ENCODE measurements at places on chromosomes 2 and 18.
A peak's percentile ranks its signal among the peaks of the same experiment; 100 is the strongest.

DNA sequence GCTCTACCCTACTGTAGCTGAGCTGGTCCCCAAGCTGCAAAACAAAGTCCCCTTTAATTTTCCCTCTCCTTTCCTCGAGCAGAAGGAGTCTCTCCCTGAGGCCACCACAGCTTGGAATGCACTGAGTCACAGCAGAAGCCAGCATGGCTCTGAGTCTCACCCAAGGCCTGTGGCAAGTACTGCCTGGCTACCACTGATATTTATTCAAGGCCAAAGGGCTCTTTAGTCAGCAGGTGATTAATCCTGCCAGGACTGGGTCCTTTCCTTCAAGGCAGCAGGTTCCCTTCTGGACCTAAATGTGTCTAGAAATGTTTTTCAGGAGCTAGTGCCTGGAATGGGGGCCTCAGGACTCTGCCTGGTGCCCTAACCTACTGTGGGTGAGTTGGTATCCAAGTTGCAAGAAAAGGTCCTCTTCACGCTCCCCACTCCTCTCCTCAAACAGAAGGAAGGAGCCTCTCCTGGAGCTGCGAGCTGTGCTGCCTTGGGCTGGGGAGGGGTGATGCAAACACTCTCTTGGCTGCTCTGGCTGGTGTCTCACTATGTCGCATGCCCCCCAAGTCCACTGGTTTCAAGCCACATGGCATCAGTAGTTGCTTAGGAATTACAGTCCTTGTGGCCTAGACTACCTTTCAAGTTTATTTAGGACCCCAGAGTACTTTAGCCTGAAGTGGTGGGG is 53.4 kb downstream of the CD28 start:
- DNase-seq: peak; percentile 95

- no peak for DNase-seq
These were observed 415.0 kb upstream of the NRP2 start for GRCh38 chr2:205267323-205267722.

DNA sequence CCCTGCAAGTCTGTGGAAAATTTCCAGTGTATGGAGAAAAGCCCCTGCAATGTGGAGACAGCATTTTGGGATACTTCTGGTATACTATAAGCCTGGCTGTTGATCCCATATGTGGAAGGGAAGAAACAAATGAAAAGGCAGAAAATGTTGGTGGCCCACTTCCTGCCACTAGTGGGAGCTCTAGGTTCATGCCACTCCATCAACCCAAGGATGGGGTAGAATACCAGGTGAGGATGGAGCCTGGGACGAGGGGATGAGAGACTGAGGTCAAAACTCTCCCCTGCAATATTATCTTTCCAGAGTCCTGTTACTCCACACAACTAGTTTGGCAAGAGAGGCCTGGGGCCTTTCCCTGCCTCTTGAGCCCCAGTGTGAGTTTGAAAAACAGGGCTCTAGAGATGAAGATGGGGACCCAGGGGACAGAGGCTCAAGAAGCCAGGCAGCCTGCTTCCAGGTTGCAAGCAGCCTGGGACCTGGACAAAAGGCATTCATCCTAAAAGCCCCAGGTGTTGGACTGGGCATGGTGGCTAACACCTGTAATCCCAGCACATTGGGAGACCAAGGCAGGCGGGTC is 31.9 kb downstream of the BMP10 start:
- DNase-seq: peak; percentile 9

- peak; percentile 51 for DNase-seq
These were observed 1.0 kb downstream of the AGAP1 start for GRCh38 chr2:235494716-235495372.

DNA sequence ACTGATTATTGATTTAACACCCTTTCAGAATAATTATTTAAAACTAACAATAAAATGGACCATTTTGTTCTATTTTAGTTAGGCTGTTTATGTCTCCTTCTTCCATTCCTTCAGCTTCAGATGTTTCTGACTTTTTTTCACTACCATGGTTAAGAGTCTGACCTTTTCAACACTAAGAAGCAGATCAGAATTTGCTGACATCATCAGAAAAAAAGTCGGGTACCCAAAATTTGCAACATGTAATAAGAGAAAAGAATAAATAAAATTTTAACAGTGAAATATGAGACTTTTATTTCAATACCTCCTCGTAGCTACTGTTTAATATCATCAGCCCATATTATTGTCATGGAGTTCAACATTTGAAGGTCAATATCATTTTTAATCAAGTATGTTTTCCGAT is 1158.3 kb downstream of the RPIA start:
- DNase-seq: no peak

GRCh38 chr18:45879681-45880655 is 54.5 kb downstream of the SIGLEC15 start:
- peak; percentile 52 for DNase-seq

DNA sequence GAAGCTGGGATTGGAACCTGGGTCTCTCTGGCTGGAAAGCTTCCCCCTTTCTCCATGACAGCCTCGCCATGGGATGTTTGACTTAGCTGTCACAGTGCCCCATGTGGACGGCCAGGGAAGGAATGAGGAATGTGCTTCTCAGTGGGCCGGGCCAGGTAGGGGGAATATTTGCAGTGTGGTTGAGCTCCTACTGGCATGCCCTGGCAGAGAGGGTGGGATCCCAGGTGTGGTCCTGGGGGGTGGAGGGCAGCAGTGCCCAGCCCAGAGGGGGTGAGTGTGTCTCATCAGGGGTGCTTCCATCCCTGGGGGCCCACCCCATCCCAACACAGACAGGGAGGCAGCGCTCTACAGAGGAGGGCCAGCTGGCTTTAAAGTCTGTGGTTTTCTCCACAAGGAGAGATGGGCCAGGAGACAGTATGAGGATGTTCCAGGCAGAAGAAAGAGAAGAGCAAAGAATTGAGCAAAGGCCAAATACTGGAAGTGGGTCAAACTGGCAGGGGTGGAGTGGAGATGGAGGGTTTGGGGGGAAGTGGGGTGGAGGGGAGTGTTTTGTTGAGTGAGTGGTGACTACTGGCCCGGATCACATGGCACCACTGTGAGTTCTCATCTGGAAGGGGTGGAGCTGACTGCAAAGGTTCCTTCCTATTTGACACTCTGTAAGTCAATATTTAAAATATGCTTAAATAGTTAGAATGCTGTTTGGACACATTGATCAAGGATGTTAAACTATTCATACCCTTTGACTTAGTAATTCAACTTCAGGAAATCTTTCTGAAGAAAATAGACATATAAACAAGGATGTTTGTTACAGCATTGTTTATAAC is 94.0 kb downstream of the MYCN start:
- no peak for DNase-seq

GRCh38 chr2:75565472-75566462 is 5.0 kb upstream of the EVA1A start:
- peak; percentile 68 for DNase-seq

- DNase-seq: no peak
These were observed 731 bp downstream of the NRXN1 start for GRCh38 chr2:51031021-51031780.

- no peak for DNase-seq
These were observed 44.6 kb downstream of the WDFY1 start for GRCh38 chr2:223900531-223900930.

DNA sequence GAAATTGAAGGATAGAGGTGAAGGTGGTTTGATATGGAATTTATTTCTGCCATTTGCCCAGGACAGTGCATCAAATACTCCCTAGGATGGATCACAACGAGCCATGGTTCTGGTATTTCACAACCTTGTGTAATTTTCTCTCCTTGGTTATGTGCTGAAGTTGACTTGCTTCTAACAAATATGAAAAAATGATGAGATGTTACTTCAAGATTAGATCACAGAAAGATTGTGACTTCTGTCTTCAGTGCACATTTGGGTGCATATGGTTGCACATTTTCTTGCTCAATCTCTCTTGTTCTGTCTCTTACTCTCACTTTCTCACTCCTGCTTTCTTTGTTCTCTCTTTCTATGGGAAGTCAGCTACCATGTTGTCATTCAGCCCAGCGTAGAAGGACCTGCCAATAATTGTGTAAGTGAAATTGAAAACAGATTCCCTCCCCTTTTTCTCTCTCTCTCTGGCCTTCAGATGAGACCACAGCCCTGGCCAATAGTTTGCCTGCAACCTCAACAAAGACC is 104.6 kb upstream of the RMDN2 start:
- no peak for DNase-seq

DNA sequence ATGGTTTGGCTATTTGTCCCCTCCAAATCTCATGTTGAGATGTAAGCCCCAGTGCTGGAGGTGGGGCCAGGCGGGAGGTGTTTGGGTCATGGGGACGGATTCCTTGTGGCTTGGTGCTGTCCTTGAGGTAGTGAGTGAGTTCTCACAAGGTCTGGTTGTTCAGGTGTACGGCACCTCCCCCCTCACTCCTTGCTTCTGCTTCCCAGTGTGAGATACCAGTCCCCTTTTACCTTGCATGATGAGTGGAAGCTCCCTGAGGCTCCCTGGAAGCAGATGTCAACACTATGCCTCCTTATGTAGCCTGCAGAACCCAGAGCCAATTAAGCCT is 232.6 kb downstream of the LDLRAD4 start:
- no peak for DNase-seq

GRCh38 chr2:158312981-158313380 is 143.6 kb downstream of the CCDC148 start:
- no peak for DNase-seq

DNA sequence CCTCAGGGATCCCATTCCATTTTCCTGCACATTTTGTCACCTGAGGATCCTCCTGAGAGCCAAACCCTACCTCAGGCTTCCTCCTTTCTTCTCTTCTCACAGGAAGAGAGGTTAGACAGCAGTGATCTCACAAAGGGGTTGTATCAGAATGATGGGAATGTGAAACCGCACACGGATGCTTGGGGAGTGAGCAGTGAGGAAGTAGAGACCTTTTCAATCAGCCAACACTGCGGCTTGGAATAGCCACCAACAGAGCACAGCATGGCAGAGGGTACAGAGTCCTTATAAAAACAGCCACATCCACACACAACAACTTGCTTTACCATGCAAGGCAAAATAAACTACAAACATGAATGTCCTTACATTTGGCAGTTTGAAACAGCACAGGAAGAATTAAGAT is 8.7 kb downstream of the TMEM182 start:
- DNase-seq: peak; percentile 74

GRCh38 chr2:9285921-9286320 is 79.3 kb downstream of the ASAP2 start:
- peak; percentile 16 for DNase-seq

DNA sequence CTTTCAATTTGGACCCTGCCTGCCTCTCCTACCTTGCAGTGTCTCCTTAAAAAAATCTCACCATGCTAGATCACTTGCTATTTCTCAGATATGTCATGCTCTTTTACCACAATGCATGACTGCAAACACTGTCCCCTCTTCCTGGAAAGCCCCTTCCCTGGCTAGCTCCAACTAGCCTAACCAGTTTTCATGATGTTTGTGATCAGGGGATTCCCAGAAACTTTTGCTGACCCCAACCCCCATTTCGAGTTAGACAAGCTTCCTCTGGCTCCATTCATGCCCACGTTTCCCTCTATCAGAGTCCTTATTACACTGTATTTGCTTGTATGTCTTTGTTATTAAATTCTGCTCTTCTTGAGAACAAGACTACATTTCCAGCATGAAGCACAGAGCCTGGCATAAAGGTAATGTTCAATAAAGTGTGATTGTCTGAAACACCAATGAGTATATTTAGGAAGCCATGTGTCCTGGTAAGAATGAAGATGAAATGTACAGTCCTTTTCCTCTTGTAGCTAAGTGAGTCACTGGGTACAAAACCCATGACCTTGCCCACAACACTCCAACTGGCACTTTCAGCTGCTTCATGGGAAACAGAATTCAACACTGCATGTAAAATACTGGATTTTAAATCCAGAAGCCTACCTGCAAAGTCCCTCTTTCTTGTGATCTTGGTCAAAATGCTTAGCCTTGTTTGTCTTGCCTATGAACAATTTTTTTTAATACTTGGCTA is 62.0 kb upstream of the ATL2 start:
- DNase-seq: no peak

DNA sequence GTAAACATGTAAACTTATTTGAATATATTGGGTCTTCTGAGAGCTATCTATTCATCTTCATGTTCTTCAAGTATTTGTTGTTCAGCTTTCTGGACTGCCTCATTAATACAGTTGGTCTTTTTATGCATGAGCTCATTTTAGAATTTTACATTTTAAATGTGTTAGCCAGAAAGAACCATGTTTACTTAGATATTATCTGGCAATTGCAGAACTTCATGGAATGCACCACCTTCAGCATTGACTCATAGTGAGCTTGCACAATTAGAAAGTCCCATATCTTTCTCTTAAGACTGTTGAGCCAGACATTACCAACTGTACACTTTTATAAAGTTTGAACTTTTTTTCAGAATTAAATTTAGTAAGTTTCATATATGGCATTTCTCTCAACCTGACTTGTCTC is 536.7 kb downstream of the RIT2 start:
- peak; percentile 57 for DNase-seq

DNA sequence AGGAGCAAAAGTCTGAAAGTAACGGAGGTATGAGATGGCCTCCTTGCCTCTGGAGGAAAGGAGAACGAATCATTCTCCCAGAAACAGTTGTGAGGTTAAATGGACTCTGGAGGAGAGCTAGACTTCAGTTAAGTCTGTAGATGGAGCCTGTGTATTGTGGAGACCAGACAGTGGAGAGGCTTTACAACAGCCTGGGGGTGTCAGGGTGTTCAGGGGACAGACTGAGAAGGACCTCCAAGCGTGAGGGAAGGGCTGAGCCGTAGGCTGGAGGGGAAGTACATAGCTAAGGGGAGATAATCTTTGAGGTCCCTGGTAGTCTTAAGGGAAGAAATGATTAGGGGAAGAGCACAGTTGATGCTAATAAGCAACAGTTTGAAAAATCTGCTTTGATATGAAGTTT is 76.6 kb downstream of the GALNT1 start:
- no peak for DNase-seq

GRCh38 chr2:154700136-154700535 is 1.6 kb downstream of the KCNJ3 start:
- no peak for DNase-seq

- peak; percentile 58 for DNase-seq
These were observed 61.2 kb downstream of the FARSB start for GRCh38 chr2:222594679-222595078.

DNA sequence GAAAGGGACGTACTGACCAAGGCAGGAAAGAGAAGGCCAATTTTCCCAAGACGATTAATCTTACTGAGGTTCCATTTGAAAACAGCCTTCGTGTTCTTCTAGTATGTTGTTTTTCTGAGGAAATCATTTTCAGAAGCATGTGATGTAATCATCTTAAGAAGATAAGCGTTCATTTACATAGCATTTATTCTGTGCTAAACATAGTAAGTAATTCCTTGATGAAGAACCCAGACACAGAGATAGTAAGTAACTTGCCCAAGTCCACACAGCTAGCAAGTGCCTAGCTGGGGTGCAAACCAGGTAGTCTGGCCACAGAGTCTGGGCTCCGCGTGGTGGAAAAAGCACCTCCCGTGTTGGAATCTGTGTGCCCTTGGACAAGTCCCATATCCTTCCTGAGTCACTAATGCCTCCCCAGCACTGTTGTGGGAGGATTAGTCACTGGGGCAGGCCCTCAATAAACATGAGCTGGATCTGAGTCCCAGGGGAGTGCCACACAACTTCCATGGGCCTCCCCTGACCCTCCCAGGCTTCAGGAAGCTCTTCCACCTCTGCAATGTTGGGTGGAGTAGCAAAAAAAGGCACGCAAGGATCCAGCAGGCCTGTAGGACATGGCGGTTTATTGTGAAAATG is 26.9 kb upstream of the ASAP2 start:
- DNase-seq: peak; percentile 95
